ENCODE measurements at places on chromosomes 16 and 17.

GRCh38 chr17:57895382-57896060 lies 45.7 kb upstream of the MRPS23 start:
- DNase-seq, result no peak

- DNase-seq, result peak; percentile 12
Measured at GRCh38 chr17:67833946-67834631, 8.8 kb downstream of the BPTF start.

DNA sequence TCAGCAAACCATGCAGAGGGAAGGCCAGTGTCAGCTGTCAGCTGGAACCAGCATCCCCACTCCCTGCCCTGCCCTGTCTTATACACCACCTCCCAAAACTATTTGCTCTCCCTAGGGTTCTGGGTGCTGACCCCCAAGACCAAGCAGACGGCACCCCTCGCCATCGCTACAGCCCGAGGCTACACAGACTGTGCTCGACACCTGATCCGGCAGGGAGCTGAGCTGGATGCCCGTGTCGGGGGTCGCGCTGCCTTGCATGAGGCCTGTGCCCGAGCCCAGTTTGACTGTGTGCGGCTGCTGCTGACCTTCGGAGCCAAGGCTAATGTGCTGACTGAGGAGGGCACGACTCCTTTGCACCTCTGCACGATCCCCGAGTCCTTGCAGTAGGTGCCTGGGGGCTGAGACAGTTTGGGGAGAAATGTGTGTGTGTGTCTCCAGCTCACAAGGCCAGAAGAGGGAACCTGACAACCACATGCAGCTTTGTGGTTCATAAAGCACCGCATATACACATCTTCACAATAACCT lies 1.5 kb downstream of the ASB16 start:
- DNase-seq, result no peak

- no peak for DNase-seq
Measured at GRCh38 chr17:69581061-69581961, 166.8 kb downstream of the MAP2K6 start.

- no peak for DNase-seq
Measured at GRCh38 chr17:56570199-56570598, 23.3 kb upstream of the NOG start.

GRCh38 chr17:75088465-75089417 lies 987 bp downstream of the SLC16A5 start:
- peak; percentile 49 for DNase-seq

GRCh38 chr17:18039535-18040260 lies 490 bp downstream of the GID4 start:
- peak; percentile 5 for DNase-seq

DNA sequence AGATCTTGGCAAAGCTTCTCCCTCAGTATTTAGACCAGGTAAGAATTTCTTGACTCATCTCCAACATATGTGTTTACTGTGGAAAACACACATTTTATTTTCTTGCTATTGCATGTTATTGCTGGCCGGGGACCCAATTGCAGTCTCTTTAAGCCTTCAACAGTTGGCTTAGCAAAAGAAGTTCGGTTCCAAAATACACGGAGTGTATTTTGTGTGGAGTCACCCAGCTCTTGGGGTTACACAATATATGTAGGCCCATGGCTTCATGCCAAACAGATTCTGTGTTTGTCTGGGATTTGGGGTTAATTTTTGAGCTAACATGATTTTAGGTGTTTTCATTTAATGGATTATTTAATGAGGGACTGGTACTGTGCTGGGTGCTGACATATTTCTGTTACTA lies 4.0 kb downstream of the ALDH3A2 start:
- DNase-seq, result no peak

- peak; percentile 56 for DNase-seq
Measured at GRCh38 chr16:22098405-22099255, 6.3 kb downstream of the VWA3A start.

DNA sequence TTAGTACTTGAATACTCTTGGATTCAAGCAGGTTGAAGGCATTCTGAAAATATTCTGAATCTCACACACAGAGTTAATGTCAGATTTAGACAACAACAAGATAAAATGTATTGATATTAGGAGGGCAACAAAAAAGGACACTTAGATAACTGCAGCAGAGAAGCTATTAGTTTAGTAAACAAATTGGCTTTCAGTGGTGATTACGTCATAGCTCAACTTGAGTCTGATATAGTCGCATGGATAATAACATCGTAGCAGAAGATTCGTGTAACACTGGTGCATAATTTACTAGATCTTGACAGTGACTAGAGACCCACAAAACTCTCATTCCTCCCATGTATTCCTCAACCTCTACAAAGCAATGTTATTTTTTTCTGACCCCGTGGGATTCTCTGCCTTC lies 268.3 kb downstream of the KCNJ2 start:
- DNase-seq, result no peak

- DNase-seq, result no peak
Measured at GRCh38 chr16:66260522-66261254, 105.8 kb upstream of the CDH5 start.

DNA sequence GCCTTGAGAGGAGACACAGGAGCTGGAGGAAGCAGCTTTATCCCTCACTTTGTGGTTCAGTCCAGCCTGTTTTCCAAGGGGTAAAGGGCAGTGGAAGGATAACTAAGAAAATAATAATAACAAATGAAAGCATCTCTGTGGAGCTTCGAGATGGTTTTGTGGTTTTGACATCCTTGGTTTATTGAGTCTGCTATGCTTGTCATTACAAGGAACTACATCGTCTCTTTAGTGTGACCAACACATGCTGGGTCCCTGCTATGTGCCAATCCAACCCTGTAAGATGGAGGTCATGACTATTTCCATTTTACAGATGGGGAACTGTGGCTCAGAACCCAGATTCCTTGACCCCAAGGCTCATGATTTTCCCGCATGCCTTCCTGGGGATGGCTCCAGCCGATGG lies 124.8 kb downstream of the MRM1 start:
- DNase-seq, result no peak

DNA sequence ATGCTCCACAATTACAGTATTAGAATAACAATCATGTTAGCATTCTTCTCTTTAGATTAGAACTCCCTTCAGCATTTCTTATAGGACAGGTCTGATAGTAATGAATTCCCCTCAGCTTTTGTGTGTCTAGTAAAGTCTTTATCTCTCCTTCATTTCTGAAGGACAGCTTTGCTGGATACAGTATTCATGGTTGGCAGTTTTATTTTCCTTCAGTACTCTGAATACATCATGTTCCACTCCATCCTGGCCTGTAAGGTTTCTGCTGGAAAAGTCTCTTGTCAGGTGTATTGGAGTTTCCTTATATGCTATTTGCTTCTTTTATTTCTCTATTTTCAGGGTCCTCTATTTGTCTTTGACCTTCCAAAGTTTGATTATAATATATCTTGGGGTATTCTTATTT lies 4.0 kb upstream of the ABCA10 start:
- no peak for DNase-seq

- DNase-seq, result no peak
Measured at GRCh38 chr16:20178297-20178696, 104.6 kb upstream of the GPR139 start.

DNA sequence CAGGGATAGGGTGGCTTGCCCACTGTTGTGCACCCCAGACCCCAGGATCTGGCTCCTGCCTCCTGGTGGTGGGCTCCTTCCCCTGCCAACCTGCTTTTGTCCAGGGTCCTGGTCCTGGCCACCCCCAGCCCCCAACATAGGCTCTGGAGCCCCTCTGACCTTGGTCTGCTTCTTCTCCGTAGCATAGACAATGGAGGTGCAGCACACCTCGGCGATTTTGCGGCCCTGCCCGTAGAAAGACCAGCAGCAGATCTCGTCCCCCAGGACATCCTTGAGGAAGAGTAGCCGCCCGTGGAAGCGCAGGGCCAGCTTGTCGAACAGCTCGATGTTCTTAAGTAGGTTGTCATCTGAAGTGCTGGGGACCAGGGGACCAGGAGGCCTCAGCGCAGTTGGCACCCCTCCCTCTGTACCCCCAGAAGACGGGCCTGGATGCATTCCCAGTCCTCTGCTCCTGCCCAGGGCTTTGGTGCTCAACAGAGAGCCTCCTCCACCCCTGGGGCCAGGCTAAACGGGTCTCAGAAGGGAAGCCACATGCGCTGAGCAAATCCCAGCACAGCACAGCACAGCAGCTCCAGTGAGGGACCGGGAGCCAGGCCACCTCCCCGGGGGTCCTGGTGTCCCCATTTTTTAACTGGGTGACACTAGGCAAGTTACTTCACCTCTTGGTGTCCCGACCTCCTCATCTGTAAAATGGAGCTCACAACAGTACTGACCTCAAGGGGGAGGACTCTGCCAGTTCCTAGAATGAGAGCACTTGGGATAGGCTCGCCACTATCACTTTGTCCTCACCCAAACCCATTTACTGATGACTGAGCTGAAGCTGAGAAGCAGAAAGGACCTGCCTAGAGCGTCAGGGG lies 10.8 kb downstream of the ASPHD1 start:
- no peak for DNase-seq

DNA sequence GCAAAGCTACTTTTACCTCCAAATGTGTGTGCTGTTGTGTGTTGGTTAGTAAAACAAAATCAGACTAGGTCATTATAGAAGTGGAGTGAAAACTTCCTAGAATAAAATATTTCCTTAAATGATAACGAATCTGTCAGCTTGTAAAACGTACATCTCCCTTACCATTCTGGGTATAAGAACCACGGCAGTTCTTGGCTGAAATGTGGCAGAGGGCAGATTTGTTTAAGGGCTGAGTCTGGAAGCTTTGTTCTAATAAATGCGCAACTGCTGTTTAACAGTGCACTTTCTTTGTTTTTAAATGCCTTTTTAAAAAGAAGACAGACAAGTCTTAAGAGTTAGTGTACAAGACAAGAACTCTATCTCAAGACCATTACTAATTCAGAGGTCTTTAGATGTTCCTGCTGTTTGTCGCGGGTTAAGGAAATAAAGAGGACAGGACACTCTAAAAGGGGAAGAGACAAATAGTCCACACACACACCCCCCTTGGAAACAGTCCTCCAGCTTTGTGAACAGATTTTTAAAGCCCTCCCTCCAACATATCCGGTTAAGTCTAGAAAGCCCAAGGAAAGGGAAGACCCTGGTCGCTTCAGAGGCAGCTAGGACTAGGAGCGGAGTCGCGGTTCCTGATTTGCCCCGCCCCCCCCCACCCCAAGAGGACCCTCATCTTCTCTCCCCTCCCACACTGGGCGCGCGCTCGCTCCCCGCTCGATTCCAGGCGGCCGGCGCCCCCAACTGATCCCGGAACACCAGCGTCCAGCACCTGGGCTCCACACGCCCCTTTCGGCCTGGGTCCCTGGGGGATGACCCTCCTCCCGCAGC lies 658 bp downstream of the SYNRG start:
- peak; percentile 19 for DNase-seq

DNA sequence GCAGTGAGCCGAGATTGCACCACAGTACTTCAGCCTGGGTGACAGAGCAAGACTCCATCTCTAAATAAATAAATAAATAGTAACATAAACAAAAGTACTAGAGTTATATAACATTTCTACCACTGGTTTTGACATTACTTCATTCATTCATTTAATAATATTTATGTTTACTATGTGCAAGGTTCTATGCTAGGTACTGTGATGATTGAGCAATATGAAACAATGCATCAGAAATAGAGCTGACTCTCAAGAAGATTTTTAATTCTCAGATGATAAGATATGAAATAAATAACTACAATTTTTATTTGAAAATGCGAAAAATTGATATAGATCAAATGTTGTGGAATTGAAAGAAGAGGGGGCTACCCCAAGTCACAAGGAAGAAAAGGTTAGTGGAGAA lies 8.9 kb upstream of the MED13 start:
- DNase-seq, result no peak

Measured in HCEC 1CT (cell line).